G401 (cell line): ENCODE measurements at places on chromosomes 5 and 9.

- DNase-seq = peak; percentile 75
Observed at GRCh38 chr9:99690573-99690972, 131.1 kb upstream of the NR4A3 start.

DNA sequence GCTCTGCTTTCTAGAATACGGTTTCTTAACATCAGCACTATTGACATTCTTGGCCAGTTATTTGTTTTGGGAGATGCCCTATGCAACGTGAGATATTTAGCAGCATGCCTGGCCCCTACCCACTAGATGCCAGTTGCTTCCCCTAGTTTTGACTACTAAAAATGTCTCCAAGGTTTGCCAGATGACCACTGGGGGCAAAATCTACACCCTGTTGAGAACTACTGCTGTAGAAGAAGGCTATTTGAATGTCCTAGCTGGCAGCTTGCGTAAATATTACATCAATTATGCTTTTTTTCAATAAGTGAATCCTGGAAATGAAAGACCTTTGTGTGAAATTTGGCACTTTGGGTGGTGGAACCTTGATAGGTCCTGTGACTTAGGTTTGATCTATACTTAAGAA lies 5.0 kb downstream of the NCBP1 start:
- DNase-seq = no peak

- no peak for DNase-seq
Observed at GRCh38 chr9:134980516-134980915, 62.8 kb upstream of the FCN1 start.

GRCh38 chr5:122858451-122858850 lies 13.0 kb downstream of the SNX24 start:
- DNase-seq = no peak

GRCh38 chr9:34190996-34191892 lies 12.4 kb downstream of the UBAP1 start:
- DNase-seq = no peak
